ENCODE measurements at places on chromosomes 7 and 10.

DNA sequence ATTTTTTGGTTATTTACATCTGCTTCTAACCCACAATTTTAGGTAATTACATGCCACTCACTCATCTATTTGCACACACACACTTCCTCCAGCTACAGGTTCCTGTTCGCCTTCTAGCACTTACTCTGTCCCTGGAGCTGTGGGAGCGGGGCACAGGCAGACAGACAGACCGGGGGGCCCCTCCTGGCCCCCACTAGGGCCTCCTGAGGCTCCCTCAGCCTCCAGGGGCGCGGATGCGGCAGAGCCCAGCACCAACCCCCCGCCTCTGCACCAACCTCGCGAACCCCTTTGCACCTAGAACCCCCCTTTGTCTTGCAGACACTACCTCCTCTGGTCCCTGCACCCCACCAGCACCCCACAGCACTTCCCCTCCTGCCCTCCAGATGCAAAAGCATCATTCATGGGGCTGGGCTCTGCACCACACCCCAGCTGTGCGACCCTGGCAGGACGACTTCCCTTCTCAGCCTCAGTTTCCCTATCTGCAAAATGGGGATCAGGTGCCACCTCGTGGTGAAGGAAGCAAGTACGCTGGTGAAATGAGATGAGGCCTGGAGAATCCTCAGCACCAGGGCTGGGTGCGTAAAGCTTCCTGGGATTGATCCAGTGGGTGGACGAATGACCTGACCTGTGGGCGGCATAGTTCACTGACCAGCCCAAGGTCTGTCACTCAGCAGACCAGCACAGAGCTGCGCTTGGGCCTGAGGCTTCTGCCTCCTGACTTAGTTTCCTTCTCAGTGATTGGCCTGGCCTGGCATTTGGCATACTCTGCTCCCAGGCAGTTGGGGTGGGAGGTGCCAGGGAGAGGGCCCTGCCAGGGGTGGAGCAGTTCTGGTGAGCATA is 37.9 kb downstream of the ELFN1 start:
- DNase-seq, result no peak

GRCh38 chr10:129790715-129791446 is 173.2 kb downstream of the EBF3 start:
- no peak for DNase-seq

DNA sequence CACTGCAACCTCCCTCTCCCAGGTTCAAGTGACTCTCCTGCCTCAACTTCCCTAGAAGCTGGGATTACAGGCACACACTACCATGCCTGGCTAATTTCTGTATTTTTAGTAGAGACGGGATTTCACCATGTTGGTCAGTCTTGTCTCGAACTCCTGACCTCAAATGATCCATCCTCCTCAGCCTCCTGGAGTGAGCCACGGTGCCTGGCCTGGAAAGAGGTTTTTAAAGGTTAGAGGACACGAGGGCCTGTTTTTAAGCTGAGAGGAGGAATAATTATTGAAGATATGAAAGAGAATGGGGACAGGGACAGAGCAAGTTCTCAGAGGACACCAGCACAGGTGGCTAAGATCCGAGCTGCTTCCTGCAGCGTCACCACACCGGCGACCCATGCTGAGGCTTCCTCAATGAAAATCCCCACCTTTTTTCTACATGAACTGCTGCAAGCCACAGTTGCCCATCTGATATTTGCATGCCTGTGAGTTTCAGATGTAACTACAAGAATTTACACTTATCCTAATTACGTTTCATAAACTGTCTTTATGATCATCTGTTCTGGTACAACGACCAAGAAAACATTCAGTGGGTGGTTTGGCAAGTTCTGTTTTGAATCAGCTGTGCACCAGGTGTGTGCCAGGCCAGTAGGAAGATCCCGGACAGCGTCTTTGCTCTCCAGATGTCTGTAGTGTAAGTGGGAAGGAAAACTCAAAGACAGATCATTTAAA is 76.0 kb downstream of the HIP1 start:
- peak; percentile 15 for DNase-seq

GRCh38 chr7:151314401-151314800 is 27.2 kb upstream of the NUB1 start:
- no peak for DNase-seq

DNA sequence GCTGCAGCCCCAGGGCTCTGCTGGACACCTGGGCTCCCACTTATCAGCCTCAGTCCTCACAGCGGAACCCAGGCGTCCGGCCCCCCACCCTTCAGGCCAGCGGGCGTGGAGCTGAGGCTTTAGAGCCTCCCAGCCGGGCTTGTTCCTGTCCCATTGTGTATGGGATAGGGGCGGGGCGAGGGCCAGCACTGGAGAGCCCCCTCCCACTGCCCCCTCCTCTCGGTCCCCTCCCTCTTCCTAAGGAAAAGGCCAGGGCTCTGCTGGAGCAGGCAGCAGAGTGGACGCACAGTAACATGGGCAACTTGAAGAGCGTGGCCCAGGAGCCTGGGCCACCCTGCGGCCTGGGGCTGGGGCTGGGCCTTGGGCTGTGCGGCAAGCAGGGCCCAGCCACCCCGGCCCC is 2.7 kb downstream of the NOS3 start:
- DNase-seq, result no peak

- no peak for DNase-seq
Measured at GRCh38 chr7:18117482-18117881, 89.8 kb upstream of the PRPS1L1 start.

DNA sequence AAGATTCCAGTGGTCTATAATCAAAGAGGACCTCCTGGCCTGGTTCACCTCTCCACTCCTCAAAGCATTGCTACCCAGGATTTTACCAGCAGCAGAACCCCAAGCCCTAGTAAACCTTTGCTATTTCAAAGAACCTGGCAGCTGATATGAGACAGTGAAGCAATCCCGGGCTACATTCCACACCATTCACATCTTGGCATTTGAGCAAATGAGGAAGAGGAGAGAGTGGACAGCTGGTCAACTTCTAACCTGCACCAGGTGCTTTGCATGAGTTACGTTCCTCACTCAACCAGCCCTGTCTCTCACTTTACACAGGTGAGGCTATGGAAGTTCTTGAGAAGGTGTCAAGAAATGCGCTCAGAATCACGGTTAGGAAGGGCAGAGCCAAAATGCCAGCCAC is 1.1 kb downstream of the CCDC3 start:
- DNase-seq, result no peak

DNA sequence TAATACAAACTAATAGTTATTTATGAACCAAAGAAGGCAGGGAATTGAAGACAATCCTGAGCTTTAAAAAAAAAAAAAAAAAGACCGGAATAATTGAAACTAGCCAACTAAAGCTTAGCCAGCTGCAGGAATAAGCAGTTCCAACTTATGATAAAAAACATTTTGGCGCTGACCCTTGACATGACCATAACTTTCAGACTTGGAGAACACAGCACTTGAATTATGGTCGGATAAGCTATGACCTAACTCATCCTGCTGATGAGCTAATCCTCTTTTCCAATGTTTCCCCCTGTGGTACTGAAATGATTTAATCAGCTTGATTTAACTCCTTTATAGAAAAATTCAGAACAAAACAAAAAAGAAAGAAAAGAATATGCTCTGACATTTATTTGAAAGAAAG is 181.8 kb downstream of the DGKB start:
- DNase-seq, result no peak

DNA sequence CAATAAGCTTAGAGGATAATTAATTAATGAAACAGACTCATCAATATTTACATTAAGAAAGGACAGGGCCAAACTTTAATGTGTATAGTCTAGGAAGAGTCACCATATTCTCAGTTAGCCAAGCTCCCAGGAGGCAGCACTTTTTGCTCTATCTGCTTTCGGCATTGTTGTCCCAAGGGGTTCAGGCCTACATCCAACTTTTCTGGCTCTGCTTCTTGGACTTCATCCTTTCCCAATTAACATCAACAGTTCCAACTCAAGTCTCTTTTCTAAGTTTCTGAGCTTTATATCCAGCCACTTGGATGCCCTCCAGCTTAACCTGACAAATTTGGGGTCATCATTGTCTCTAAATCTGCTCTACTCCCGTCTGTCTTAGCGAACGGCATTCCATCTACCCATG is 42.8 kb downstream of the GLI3 start:
- no peak for DNase-seq

GRCh38 chr7:18515067-18515466 is 19.5 kb downstream of the HDAC9 start:
- no peak for DNase-seq

DNA sequence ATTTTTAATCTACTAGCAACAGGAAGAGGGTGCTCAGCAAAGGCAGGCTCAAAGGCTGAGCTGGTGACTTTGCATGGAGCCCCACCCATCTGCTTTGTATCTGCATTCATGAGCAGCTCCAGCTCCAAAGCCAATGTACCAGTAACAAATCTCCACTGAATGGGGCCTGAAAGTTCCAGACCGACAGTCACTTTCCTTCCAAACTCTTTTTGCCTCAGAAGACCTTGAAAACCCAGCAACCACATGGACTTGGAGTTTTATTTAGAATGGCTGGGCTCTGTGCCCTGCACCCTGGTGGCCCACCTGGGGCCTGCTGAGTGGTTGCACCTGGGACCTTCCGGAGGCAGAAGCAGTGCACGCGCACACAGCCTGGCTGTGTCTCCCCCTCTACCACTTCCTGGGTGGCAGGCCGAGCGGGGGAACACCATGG is 195.0 kb upstream of the PLXNA4 start:
- DNase-seq, result no peak

DNA sequence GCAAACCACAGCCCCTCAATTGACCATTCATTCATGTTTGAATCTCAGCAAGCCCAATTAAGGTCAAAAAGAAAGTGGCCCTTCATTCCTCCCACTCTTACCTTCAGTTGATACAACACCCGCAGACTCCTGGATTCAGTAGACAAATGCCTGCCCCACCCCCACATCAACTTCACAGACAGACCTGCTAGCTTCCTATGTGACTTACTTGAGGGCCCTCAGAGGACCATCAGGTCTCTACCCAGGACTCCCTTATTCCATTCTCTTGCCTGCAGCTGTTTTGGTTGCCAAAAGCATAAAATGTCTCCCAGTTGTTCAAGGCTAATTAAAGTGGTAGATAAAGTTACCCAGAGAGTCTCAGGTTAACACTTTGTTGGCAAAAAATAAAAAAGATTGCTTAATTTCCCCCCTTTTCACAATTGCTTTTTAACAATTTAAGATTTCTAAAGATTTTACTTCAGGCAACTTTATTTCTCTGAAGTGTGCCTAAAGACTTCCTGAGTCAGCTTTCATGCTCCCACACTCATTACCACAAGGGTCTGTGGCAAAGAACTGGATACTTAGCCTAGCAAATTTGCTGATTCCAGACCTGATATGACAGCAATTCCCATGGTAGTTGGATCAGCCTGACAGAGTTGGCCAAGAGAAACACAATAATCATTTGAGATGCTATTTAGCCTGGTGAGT is 3.3 kb upstream of the MTERF1 start:
- DNase-seq, result no peak

GRCh38 chr7:150337179-150337578 is 4.2 kb downstream of the RARRES2 start:
- no peak for DNase-seq

GRCh38 chr7:156230576-156230975 is 410.0 kb upstream of the RNF32 start:
- no peak for DNase-seq

GRCh38 chr7:100942045-100942774 is 7.1 kb upstream of the MUC3A start:
- DNase-seq, result no peak

DNA sequence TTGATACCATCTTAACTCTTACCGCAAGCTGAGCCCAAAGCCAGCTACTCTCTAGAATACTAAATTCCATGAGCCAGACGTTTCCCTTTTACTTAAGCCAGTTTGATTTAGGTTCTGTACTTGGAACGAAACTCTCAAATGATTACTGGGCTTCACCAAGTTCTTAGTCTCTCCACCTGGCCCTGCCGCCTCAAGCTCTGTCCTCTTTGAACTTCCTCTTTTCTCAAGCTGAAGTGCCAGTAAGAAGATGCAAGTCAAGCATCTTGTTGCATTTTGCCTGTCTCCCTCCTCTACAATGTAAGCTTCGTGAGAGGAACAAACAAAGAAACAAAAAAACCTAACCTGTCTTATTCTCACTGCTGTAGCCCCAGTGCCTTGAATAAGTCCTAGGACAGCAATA is 358.2 kb upstream of the NPVF start:
- no peak for DNase-seq

GRCh38 chr10:84217746-84218145 is 7.6 kb downstream of the LRIT2 start:
- no peak for DNase-seq

DNA sequence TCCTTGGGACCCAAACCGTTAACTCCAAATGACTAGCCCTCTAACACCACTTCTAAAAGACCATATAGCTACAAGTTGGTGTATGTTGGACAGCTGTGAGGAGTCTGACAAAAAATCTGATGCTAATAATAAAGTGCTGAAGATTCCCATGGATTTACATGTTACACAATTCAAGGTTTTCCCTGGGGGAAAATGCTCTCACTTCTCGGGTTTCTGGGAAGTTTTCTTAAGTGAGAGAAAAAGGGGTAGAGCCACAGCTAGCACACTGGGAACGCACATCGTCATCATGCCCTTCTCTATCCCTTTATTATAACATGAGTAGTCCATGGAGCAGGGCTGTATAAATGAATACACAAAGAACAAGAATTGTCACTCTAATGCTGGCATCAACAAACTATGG is 162.1 kb downstream of the CHCHD3 start:
- DNase-seq, result no peak

DNA sequence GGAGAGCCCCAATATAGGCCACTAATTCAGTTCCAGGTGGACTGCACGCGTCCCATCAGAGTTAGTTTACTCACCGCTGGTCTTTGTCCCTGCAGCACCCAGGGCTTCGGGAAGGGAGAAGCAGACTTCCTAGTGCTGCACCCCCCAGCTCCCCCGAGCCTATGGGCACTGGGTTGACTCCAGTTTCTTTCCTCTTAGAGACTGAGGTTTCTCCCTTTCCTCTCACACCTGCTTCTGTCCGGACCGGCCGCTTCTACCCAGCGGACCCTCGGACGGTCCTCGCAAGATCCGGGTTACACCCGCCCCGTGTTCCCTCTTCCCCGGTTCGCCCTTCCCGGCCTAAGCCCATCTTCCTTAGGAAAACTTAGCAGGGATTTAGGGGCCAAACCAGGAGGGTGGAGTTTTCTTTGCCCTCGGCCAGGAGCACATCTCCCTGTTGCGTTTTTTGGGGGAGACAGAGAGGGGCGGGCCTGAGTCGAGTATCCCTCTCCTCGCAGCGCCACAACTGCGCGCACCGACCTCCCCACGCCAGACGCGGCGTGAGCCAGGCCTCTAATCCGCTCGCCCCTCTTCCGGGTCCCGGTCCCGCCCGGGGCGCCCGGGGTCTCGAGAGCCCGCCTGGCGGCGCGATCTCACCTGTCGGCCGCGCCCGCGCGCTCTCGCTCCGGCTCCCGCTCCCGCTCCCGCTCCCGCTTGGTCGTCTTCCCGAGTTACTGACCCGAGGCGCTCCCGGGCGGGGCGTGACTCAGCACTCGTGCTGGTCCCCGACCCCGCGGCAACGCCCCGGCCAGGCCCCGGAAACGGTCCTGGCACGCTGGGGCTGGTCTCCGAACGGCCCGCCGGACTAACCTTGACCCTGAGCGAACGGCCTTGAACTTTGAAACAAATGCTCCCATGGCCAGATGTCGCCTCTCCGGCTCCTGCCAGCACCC is at the start of gene AIFM2:
TSS of gene AIFM2 (minus strand) at position 728 of the 932 bp plus-strand sequence. CDS start 8,741 bp downstream, outside the sequence.
- peak; percentile 61 for DNase-seq

- no peak for DNase-seq
Measured at GRCh38 chr7:98681511-98681910, 64.4 kb downstream of the NPTX2 start.

GRCh38 chr7:74455291-74455804 is 1.6 kb downstream of the GTF2IRD1 start:
- no peak for DNase-seq

All from activated CD4-positive, alpha-beta T cell treated with anti-CD3 and anti-CD28 coated beads, Interleukin-2, Interleukin-6, amounts not matched to agents 100 ng/mL and 50 ng/mL, durations not matched to agents 16 hours and 8 hours (primary cell).